Epithelial cell of alveolus of lung (primary cell): ENCODE measurements at places on chromosomes 4 and X. TPM values are rescaled to one million over a fixed set of nuclear protein-coding genes. Genes with fewer than 3 reads are reported as not detected.

Gene ZNF185
- total RNA-seq = 1.5 and 4.0 TPM in 2 replicates

Gene UGT2B10
- not detected in 2 replicates for total RNA-seq

Gene SLITRK4
- total RNA-seq = 5.3 and 6.5 TPM in 2 replicates

Gene PCDH19
- total RNA-seq = under 0.01 TPM in 2 replicates

Gene DUX4
- not detected in 2 replicates for total RNA-seq

Gene SLC10A4
- total RNA-seq = not detected in 2 replicates

Gene TEC
- total RNA-seq = 0.26 and 2.6 TPM in 2 replicates

Gene NXF2B
- not detected in 2 replicates for total RNA-seq

Gene SMIM20
- total RNA-seq = 43.3 and 46.0 TPM in 2 replicates

Gene NIPAL1
- 3.4 TPM in 1 of 2 replicates, not detected in the other for total RNA-seq

Gene SPANXN3
- not detected in 2 replicates for total RNA-seq

Gene ZNF275
- total RNA-seq = 8.1 and 14.2 TPM in 2 replicates

Gene CT45A3
- not detected in 2 replicates for total RNA-seq

Gene FAM9B
- total RNA-seq = 0.88 TPM in 1 of 2 replicates, not detected in the other

Gene ZDHHC9
- 19.9 and 25.7 TPM in 2 replicates for total RNA-seq

Gene SLC25A43
- 13.8 and 22.4 TPM in 2 replicates for total RNA-seq

Gene GNRHR
- total RNA-seq = not detected in 2 replicates

Gene SMR3A
- not detected in 2 replicates for total RNA-seq

Gene BBS12
- total RNA-seq = 2.2 and 3.9 TPM in 2 replicates

Gene CLDN34
- 0.13 TPM in 1 of 2 replicates, not detected in the other for total RNA-seq

Gene SSX4
- total RNA-seq = not detected in 2 replicates

Gene ADH1B
- total RNA-seq = 0.65 and 301 TPM in 2 replicates

Gene GPAT3
- 2.6 and 4.2 TPM in 2 replicates for total RNA-seq

Gene ARL9
- total RNA-seq = 0.52 TPM in 1 of 2 replicates, not detected in the other

Gene PPP2R2C
- total RNA-seq = 0.26 TPM in 1 of 2 replicates, not detected in the other

Gene CSAG3
- not detected in 2 replicates for total RNA-seq

Gene FGA
- 0.64 TPM in 1 of 2 replicates, not detected in the other for total RNA-seq

Gene NEIL3
- total RNA-seq = 8.4 and 9.9 TPM in 2 replicates

Gene SOD3
- 2.7 and 4.2 TPM in 2 replicates for total RNA-seq

Gene TMPRSS11D
- total RNA-seq = not detected in 2 replicates

Gene UPF3B
- 1.0 and 3.0 TPM in 2 replicates for total RNA-seq

Gene SH3D19
- 11.8 and 19.8 TPM in 2 replicates for total RNA-seq

Gene CPE
- total RNA-seq = 39.7 and 42.9 TPM in 2 replicates

Gene TREX2
- 0.13 TPM in 1 of 2 replicates, not detected in the other for total RNA-seq

Gene GPM6B
- total RNA-seq = 2.3 and 5.3 TPM in 2 replicates

Gene NHS
- total RNA-seq = 5.7 and 5.9 TPM in 2 replicates

Gene UGT2B7
- total RNA-seq = 0.65 TPM in 1 of 2 replicates, not detected in the other

Gene AFF2
- 0.16 and 1.8 TPM in 2 replicates for total RNA-seq

Gene TRIM61
- total RNA-seq = 2.5 and 2.7 TPM in 2 replicates

Gene STPG2
- total RNA-seq = 0.52 TPM in 1 of 2 replicates, not detected in the other

Gene RASGEF1B
- 0.13 and 3.4 TPM in 2 replicates for total RNA-seq

Gene PABPC1L2A
- not detected in 2 replicates for total RNA-seq

Gene HS3ST1
- total RNA-seq = under 0.01 and 0.40 TPM in 2 replicates

Gene BMX
- total RNA-seq = under 0.01 TPM in 1 of 2 replicates, not detected in the other

Gene LONRF3
- total RNA-seq = 1.2 TPM in 1 of 2 replicates, not detected in the other

Gene CT47A7
- not detected in 2 replicates for total RNA-seq

Gene ITGB1BP2
- 0.13 and 0.80 TPM in 2 replicates for total RNA-seq

Gene CDKL2
- 0.26 TPM in 1 of 2 replicates, not detected in the other for total RNA-seq

Gene FAM120C
- 4.9 and 13.9 TPM in 2 replicates for total RNA-seq

Gene OPHN1
- total RNA-seq = 2.0 and 3.1 TPM in 2 replicates

Gene TMEM154
- 0.72 and 11.0 TPM in 2 replicates for total RNA-seq

Gene DRP2
- 0.80 and 1.3 TPM in 2 replicates for total RNA-seq

Gene PASD1
- total RNA-seq = not detected in 2 replicates
